ENCODE measurements at places on chromosomes 5 and 9.
A peak's percentile ranks its signal among the peaks of the same experiment; 100 is the strongest.

GRCh38 chr5:153489611-153490010, 859 bp upstream of the GRIA1 start:
- no peak for DNase-seq

GRCh38 chr5:180873615-180874520, 12.8 kb upstream of the ZFP62 start:
- peak; percentile 27 for DNase-seq

DNA sequence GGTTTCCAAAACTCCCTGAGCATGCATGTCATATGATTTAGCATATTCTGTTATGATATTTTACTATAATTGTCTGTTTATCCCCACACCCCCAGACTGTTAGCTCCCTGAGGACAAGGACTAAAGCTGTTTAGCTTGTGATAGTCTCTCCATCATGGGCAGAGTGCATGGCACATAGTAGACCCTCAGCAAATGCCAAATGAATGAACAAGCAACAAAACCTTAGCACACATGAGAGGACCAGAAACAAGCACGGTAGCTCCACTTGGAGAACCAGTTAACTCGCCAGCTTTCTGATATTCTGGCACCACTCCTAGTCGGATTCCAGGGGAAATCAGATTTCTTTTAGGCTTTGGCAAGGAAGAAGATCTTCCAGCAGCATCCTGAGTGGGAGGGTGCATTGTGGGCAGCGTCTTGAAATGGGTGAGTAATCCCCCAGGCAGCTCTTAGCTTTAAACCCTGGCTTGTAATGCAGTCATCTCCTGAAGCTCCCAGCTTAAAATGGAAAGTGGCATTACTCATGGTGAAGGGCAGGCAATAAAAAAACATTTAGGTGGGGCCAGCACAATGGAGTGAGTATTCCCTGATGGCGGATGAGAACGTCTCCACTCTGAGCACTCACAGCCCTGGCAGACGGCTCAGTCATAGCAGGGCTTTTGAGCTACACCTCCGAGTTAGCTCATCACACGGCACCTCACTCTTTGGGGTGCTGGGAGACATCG, 41.1 kb downstream of the FGF1 start:
- no peak for DNase-seq

GRCh38 chr5:109907731-109908130, 218.0 kb downstream of the MAN2A1 start:
- no peak for DNase-seq

DNA sequence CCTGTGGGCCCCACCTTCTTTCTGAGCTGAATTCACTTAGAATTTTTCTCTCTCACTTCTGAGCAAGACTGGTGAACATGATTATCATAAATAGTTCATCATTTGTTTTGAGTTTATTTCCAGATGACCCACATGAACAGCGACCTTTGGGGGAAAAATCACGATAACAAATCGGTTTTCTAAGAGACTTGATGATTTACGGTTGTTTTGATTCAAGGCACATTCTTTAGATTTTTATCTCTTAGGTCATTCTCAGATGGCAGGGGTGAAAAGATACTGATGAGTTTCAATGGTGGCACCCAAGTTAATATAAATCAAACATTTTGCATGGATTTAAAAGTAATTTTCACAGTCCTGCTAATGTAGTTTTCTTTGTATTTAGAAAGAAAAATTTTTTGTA, 95.1 kb downstream of the DMXL1 start:
- no peak for DNase-seq

- no peak for DNase-seq
Measured at GRCh38 chr5:135153661-135154060, 119.6 kb upstream of the PITX1 start.

- no peak for DNase-seq
Measured at GRCh38 chr9:91008568-91008967, 206.9 kb downstream of the SYK start.

GRCh38 chr5:1235379-1235778, 10.2 kb downstream of the SLC6A18 start:
- peak; percentile 89 for DNase-seq

DNA sequence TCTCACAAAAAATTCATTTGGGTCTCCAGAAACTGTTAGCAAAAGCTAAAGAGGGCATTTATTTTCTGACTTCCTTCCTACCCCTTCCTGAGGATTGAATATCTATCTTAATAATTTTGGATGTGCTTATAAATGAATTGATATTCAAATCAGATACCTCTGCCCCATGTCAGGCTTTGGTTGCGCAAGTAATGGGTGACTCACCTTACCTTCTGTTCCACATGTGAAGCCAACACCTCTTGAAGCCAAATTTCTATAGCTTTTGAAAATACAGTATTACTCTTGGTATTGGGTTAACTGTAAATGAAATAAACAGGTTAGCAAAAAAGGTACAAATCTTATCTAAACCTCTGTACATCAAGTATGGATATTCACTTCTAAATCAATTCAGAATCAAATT, 122.0 kb downstream of the PRDM6 start:
- DNase-seq, result no peak

DNA sequence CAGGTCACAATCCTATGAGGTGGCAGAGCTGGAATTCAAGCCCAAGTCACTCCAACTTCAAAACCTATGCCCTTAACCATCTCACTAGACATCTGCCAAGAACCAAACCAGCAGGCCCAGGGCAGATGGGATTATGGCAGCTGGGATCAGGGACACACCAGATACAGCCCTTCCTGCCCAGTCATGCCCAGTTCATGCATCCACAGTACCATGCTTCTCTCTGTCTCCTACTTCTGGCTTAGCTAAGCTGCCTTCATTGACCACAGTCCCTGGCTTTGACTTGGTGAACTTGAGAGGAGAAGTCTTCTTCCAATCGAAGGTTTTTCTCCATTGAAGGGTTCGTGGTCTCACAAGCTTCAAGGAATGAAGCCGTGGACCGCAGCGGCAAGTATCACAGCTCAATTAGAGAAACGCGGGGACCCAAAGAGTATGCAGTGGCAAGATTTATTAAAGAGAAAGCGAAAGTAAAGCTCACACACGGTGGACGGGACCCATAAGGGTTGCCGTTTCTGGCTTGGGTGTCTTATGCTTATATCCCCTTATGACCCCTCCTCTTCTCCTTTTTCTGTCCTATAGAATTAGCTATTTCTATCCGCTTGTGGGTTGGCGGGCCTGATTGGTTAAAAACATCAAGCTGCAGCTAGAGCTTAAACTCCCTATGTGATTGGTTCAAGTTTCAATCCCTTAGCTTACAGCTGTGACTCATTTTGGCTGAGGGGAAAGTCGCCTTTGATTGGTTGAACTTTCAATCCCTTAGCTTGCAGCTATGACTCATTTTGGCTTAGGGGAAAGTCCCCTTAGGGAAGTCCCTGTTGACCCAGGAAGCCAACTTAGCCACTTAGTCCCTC, 101.2 kb downstream of the TRIM36 start:
- peak; percentile 97 for DNase-seq

- no peak for DNase-seq
Measured at GRCh38 chr9:123772967-123773366, 157.0 kb downstream of the DENND1A start.

DNA sequence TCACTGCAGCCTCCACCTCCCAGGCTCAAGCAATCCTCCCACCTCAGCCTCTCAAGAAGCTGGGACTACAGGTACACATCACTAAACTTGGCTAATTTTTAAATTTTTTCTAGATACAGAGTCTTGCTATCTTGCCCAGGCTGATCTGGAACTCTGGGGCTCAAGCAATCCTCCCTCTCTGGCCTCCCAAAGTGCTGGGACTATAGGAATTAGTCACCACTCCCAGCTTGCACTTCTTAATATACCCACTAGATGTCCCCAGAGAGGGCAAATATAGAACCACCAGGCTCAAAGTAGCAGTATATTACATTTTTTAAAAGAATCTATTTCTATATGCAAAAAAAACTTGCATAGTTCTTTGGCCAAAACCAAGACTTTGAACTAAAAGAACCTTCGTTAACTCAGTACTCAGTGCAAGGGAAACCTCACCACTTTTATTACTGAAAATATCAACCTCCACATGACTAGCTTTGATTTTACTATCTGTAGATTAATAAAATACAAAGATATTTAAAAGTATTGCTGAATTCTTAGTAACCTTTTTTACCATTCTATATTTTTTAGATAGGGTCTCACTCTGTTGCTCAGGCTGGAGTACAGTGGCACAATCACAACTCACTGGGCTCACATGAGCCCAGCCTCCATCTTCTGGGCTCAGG, 25.8 kb upstream of the HSD17B3 start:
- peak; percentile 60 for DNase-seq

GRCh38 chr5:106956886-106957285, 713.9 kb downstream of the EFNA5 start:
- DNase-seq, result peak; percentile 45

DNA sequence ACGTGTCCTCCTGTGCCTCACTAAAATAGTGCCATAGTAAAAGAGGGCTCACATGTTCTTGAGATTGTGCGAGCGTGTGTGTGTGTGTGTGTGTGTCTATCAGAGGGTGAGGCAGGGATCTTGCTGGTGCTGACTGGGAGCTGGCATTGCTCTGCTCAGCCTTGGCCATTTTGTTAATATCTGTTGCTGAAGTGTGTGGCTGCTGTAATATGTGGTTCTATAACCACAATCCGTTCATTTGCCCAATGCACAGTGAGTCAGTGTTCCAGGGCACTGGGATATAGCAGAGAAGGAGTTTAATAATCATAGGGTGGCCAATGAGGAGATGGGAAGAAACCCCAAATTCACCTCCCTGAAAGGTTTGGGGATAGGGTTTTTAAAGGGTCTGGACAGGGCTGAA, 61.3 kb downstream of the RASGRF2 start:
- no peak for DNase-seq

GRCh38 chr5:122053181-122054109, 24.6 kb downstream of the LOX start:
- DNase-seq, result peak; percentile 33

- peak; percentile 79 for DNase-seq
Measured at GRCh38 chr5:145855763-145856267, 17.0 kb downstream of the GRXCR2 start.

DNA sequence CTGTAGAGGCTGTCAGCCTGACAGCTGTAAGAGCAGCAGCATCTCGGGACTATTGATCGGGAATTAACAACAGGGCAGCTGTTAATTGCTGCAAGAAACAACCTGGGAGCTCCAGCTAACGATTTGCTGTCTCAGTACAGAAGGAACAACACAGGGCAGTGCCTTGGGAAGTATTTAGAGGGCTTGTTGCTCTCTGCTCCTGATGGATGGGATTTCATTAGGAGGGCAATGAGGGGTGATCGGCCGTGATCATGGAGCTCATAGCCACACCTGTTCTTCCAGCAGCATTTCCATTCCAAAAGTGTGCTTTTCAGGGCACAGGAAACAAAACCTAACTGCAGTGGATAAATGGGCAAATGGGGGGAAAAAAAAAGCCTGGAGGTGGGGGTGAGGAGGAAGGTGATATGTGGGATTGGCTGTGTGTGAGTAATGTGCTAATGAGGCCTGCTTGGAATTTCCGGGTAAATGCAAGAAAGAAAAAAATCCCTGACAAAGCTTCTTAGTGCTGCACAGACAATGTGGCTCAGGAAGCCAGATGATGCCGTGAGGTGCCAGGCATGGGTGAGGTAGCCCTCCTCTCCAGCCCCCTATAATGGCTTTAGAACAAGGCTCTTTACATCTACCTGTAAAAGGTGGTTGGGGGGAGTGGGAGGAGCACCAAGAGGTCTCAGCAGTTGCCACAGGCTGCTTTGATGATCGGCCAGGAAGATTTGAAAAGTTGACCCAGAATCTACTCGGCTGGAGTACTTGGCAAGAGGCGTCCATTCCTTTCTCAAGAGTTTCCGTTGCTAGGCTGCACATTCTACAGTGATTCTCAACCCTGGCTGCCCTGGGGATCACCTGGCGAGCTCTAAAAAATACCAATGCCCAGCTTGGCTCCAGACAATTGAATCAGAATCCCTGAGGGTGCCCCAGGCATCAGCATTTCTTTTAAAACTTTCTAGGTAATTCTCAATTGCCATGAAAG, 139.5 kb upstream of the KLF9 start:
- DNase-seq, result no peak

- DNase-seq, result no peak
Measured at GRCh38 chr5:31280210-31280609, 86.7 kb downstream of the CDH6 start.

DNA sequence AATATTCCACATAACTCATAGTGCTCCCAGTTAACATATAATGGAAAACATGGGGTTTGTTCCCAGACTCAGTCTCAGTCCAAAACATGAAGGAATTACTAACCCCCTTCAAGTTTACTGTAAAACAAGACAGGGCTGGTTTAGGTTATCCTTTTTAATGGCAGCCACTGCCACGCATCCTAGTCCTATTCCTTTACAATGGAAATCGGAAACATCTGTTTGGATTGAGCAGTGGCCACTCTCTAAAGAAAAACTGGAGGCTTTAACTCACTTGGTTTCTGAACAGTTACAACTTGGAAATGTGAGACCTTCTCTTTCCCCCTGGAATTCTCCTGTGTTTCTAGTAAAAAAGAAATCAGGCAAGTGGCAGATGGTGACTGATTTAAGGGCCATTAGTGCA, 609.9 kb upstream of the ACO1 start:
- DNase-seq, result no peak

GRCh38 chr5:23352446-23352845, 155.0 kb upstream of the PRDM9 start:
- peak; percentile 68 for DNase-seq

- DNase-seq, result no peak
Measured at GRCh38 chr5:120479066-120479465, 15.0 kb downstream of the PRR16 start.

DNA sequence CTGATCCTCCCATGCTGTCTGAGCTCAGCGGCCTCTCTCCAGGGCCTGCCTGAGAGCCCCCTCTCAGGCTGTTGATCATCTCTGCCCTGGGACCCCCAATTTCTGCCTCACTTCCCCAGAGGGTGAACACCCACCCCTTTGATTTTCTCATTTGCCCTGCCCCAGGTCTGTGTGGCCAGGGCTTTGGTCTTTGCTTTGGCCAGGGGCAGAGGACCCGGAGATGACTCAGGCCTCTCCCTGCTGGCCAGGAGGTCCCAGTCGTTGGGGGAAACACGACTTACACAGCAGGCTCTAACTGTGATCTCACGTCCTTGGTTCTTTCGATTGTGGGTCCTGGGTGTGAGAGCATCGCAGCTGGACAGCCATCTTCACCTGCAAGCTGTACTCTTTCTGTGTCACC, 1.1 kb upstream of the ADAMTS2 start:
- DNase-seq, result no peak

GRCh38 chr5:137152616-137153015, 346.5 kb downstream of the SPOCK1 start:
- DNase-seq, result no peak

DNA sequence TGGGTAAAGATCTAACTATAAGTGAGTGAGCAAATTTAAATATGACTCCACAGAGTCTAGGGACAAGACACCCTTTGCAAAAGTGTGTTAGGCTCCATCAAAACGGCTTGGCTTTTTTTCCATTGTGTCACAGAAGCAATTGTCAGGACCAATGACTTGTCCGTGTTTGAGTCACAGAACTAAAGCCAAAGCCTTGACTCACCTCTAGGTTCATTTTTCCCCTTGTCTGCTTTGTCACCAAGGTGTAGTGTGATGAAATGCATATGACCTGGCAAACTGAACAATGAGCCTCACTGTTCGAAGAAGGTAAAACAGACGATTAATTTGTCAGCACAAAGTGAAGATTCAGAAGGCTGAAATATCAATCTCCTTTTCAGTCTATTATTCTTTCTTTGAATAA, 331.0 kb downstream of the GLIS3 start:
- no peak for DNase-seq

GRCh38 chr9:123070198-123070597, 36.7 kb downstream of the GPR21 start:
- no peak for DNase-seq

GRCh38 chr9:120859361-120859760, 16.6 kb upstream of the PSMD5 start:
- DNase-seq, result peak; percentile 46
